ENCODE measurements at places on chromosomes 12 and 14.

DNA sequence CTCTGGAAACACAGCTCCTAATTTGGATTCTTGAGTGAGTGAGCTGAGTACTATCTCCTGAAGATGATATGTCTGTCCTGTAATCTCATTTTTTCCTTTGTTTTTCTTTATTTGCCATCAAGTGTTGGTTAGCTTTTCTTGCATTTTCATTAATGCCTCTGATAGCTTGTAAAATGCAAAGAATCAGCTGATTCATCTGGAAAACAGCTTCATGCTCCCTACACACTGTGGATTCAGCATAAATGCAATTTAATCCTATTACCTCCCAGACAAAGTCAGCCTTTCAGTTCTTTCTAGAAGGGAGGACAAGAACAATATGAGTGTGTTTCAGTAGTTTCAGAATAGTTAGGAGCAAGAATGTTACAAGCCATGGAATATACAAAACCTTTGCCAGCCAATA is 79.4 kb downstream of the DACT1 start:
- DNase-seq = no peak

DNA sequence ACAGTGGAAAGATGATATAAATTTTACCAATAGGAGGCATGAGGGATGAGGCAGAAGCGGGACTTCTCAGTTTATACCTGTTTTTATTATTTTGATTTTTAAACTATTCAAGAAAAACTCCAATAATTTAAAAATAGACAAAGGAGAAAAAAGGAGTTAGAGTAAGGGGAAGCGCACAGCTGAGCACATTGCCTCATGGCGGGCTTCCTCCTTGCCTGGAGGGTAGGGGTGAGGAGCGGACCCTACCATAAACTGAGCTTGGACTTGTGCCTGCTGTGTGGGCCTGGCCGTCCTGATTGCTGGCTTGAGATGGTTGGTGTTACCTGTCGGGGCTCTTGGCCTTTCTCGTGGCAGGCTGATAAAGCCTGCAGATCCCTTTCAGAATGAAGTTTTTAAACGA is 15.1 kb upstream of the HIP1R start:
- no peak for DNase-seq

DNA sequence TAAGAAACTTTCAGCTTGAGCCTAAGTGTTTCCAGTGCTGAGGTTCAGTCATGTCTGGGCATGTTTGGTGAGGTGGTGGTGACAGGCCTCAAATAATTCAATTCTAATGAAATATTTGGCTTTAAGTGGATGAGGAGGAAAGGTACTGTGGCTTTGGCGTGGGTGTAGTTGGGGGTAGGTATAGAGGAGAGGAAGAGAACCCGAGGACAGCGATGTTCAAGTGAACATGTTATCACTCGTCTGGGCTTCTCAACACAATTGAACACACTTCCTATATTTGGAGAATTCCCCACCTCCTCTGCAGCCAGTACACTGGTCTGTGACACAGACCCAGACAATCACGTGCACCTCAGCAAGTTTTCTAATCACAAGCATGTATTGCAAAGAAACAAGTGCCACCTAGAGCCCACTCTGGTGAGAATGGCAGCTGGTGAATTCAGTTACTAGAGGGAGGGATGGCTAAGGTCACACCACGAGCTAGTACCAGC is 53.0 kb downstream of the IFNG-AS1 start:
- DNase-seq = no peak

DNA sequence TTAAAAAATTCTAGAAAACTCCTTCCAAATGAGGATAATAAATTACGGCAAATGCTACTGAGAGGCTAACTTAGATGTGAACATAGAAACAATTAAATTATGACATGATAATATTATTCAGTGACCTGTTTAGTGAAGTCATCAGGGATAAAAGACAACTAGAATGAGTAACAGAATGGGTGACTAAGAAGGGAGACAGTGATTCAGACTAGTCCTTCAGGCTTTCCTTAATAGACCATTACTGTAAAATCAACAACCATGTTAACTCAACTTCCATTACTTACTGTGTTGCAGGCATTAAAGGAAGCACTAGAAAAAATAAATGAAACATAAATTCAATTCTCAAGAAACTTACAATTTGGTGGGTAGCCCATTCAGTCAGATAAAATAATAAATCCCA is 543.9 kb upstream of the LRFN5 start:
- DNase-seq = peak; percentile 5

DNA sequence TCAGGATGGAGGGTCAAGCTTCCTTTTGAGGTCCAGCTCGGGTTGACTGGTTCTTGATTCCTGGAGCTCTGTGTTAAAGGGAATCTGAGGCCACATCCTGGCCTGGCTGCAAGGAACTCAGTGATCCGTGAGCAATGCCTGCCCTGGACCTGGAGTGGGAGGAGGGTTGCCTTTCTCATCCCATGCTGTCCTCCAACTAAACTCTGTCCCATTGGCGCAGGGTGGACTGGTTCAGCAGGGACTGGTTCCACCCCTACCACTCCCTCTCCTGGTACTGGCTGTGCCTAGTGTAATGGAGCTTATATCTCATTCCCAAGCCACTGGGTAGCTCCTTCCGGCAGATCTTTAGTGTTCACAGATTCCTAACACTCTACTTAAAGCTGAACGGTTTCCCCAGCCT is 3.9 kb upstream of the CMKLR1 start:
- DNase-seq = no peak

DNA sequence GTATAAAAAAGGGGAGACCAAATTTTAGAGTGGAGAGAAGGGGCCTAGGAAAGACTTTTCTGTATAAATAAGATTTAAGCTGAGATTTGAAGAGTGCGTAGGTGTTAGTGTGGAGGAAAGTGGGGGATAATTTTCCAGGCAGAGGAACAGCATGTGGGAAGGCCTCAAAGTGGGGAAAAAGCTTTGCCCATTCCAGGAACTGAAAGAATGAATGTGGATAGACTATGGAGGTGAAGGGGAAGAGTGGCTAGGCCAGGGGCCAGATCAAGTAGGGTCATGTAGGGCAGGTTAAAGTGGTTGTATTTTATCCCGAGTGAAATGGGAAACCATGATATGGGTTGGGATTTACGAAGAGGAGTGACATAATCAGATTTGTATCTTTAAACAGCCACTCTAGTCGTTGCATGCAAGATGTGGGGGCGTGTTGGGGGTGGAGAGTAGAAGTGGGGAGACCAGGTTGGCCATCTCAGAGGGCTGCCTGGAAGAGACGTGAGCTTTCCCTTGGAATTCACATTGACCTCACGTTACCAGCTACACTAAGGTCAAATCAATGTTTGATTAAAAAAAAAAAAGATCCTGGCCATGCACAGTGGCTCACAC is 3.3 kb downstream of the ZNF664 start:
- no peak for DNase-seq

Measured in non-pigmented ciliary epithelial cell (primary cell).